NCI-H146 (cell line): ENCODE measurements at places on chromosomes 4 and X.

DNA sequence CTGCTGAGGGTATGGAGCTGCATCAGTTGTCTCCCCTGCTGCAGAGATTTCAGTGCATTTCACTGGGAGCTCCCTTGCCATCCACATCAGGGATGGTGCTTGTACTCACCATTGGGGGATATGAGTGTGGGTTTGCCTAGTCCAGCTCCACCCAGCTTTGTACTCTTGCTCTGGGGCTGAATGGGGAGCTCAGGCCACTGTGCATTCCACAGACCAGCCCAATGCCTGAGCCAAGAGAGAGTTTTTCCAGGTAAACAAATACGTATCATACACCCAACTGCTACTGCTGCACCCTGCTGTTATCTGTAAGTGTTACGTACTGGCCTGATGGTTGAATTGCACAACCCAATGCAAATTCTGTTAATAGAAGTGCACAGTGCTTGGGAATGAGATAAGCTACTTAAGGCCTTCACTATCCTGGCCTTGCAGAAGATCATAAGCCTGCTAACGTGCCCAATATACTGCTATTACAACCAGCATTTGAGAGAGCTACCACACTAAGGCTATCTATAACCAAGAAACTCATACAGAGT, 205.0 kb upstream of the DMD start:
- no peak for DNase-seq

- no peak for DNase-seq
Observed at GRCh38 chr4:33104273-33104672, 2384.1 kb downstream of the PCDH7 start.

- no peak for DNase-seq
Observed at GRCh38 chr4:100254237-100254636, 64.0 kb upstream of the DDIT4L start.

GRCh38 chr4:1243451-1244080, 5.4 kb downstream of the CTBP1 start:
- no peak for DNase-seq

DNA sequence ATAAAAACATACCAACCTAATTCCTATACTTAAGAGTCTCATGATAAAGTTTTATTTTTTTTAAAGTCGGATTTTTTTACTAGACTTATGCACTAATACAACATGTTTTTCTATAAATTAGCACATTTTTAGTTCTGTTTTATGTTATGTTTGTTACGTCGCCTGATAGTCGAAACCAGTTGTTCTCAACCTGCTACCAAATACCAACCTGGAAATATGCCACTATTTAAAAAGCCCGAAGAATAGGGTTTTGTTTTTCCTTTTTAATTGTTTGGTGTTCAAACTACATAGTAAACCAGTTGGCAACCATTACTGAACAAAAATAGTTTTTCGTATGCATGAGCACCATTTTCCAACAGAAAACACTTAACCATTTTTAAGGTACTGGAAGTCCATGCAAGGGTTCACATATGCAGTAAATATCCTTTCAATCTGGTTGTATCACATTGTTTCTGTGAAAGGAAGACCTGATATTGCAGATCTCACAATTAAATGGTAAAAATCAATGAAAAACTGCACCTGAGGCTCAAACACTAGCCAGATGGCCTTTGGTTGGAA, 1.4 kb downstream of the WDFY3 start:
- no peak for DNase-seq

DNA sequence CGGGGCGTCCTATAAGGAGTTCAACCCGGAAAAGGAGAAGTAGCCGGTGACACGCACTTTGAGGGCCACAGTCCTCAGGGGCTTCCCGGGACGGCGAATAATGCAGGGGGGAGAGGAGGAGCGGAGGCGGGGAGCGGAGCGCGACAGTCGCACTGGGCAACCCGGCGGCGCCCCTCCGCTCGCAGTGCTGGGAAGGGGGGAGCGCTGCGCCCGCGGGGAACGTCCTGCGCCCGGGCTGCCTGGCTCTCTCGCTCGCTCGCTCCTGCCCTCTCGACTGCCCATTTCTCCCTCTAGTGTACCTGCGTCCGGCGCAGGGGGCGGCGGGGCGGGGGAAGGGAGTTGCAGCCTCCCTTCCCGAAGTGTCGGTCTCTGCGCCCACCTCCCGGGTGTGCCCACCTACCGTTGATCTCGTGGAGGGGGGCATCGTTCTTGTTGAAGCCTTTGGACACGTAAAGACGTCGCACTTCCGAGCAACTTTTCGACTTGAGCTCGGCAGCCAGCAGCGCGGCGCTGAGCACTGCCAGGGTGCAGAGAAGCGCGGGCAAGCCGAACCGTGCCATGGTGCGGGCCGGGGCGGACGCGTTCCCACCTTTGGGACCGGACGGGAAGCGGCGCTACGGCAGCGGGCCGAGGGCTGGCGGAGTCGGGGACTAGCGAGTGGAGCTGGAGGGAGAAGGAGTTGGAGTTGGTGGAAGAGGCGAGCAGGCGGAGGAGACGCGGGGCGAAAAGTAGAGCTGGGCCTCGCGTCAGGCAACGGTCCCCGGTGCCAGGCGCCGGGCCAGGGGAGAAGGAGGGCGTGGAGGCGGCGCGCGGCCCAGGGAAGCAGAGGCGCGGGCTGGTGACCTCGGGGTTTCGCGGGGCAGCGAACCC, 648 bp downstream of the GPC4 start:
- no peak for DNase-seq
